Activated naive CD4-positive, alpha-beta T cell (primary cell): ENCODE measurements at places on chromosomes 4 and X.

DNA sequence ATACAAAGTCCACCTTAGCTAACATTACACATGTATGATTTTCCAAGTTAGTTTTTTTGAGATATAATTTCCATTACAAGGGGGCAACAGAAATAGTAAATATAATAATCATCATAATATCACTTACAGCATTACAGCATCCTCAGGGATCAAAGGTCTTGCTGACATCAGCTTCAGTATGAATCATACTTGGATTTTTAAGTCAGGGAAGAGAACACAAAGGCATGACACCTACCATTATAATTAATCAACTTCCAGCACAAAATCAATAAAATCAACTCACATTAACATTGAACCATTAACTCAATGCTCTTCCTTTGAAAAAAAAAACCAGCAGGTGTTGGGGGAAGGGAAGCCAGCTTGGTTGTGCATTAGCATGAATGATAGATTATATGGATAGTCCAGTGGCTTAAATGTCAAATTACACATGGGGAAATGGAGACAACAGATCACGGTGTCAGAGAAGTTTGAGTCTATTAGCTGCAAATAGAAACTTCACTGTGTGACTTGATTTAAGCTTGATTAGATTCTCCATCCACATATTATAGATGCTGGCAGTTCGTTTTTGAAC, 66.9 kb upstream of the CAPN6 start:
- no peak for DNase-seq

DNA sequence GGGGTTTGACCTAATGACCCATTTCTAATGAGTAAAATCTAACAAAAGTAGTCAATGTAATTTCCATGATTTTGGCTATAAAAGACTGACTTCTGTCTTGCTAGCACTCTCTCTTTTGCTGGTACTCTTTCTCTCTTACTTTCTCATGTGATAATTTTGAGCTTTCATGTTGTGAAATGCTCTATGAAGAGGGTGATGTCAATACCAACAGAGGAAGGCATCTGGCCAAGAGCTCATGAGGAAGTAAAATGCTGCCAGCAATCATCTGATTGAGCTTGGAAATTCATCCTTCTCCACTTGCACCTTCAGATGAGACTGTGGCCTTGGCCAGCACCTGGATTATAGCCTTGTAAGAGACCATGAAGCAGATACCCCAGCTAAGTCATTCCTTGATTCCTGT, 347.7 kb downstream of the HS3ST1 start:
- no peak for DNase-seq

DNA sequence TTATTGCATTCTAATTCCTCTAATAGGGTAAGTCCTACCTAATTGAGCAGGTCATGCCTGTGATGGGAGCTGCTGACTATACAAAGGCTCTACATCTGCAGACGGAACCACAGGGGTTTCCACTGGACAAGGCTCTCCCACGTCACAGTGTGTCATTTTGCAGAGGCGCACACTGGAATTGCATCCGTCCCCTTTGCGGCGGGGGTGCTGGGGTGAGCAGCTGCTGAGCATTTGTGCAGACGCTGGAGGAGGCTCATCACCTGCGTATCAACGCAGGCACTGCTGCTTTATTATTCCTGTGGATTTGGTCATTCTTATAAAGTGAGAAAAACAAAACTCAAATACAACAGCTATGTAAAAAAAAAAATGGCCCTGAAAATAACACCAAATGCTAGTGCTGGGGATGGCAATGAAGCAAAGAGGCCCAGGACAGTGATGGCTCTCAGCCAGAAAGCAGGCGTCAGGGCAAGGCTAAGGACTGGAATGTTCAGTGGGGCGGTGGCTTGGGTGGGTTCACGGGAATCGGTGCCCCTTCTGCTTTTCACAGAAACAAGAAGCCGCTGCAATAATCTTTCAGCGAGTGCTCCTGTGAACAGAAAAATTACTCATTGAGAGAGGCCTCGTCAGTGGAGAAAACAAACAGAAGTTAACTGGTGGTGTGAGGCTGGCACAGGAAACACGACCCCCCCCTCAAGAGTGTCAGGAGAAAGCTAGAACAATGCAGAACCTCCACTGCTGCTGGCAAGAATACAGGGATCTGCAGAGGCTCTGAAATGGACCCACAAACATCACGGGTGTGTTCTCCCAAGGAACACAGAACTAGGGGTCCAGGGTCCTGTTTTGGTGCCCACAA, 67.8 kb downstream of the GATB start:
- DNase-seq: no peak

GRCh38 chr4:89099471-89099870, 11.9 kb upstream of the TIGD2 start:
- DNase-seq: no peak

- DNase-seq: no peak
These were observed 37.2 kb downstream of the CLCN5 start for GRCh38 chrX:49959602-49960001.

DNA sequence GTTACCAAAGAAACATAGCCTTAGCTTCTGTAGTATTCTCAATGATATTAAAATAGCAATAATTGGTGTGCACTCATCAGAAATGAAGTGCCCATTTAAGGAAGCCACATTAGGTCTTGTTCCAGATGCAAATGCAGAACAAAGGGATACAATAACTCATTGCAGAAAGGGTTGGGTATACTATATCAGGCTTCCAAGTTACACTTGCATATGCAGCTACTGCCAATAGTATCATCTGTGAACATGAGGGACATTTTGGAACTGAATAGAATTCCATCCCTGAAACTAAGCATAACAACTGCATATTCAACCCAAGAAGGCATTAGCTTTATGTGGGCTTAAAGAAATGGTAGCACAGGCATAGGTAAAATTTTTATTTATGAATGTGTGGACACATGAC, 167.8 kb downstream of the ANTXR2 start:
- no peak for DNase-seq

GRCh38 chr4:56863441-56864139, 42.1 kb upstream of the SPINK2 start:
- no peak for DNase-seq

DNA sequence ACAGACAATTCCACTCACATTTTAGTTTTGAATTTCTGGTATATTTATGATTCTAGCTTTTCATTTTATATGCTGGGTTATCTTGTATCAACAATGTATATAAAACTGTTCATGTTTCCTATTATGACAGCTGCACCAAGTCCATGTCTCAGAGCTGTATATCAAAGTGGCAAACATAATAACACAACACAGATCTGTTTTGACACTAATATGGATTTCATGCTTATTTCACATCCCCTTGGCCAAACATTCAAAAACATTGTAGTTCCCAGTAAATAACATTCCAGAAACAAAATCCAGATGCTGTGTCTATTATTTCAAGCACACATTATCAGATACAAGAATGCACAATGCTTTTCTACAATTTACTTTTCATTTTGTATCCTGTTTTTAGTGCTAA, 380.6 kb upstream of the MAGEB2 start:
- no peak for DNase-seq

DNA sequence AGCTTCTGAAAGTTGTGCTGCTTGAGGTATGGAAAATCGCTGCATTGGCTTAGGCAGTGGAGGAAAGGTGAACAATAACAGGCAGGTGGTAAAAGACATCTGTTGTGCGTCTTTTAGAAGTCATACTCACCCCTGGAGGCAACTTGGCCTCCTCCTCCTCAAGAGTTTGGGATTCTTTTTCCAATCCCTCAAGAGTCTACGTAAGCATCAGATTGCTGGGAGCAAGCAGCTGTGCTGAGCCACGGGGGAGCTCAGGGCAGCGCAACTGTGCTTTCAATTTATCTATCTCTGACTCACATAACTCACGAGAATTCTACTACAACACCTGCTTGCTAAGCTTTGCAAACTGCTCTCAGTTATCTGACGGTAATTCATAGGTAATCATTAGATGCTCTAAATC, 6.4 kb upstream of the RBMX2 start:
- DNase-seq: no peak

DNA sequence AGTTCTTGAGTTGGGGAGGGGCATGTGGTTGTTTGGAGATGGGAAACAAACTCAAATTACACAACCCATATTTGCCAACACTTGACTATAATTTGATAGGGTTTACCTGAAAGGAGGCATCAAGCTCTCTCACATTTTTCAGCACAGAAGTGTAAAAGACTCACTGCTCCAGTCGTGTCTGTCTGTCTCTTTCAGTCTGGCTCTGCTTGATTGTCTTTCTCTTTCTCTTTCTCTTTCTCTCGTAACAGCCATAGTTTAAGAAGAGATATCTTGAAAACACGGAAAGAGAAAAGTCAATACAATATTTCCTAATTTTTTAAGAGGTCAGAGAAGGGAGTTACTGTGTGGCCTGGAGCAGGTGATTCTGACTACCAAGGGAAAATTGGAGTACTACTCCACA, 413.6 kb upstream of the CXorf51A start:
- DNase-seq: no peak
